ENCODE measurements at places on chromosomes 7 and 10.

DNA sequence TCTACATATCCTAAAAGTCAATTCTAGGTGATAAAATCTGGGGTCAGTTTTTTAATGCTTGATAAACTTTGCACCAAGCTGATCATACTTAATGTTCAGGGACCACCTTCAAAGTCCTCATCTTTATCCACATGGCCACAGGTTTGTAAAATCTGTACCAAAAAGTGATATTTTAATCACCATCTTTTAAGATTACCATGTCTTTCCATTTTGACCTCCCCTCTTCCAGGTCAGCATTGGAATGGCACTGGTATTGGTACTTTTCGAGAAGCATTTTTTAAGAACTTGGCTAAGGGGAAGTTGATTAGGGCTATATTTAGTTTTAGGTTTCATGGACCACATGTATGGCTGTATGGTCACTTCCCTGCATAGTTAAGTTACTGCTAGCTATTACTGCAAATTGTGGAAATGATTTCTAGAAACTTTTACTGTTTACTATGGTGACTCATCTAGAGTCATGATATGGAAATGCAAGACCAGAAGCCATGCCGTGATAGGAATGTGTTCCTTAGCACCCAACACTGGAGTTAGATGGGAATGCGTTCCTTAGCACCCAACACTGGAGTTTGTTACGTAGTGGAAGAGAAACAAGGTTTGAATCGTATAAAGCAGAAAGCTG lies 50.8 kb upstream of the ABLIM1 start:
- DNase-seq: peak; percentile 62

DNA sequence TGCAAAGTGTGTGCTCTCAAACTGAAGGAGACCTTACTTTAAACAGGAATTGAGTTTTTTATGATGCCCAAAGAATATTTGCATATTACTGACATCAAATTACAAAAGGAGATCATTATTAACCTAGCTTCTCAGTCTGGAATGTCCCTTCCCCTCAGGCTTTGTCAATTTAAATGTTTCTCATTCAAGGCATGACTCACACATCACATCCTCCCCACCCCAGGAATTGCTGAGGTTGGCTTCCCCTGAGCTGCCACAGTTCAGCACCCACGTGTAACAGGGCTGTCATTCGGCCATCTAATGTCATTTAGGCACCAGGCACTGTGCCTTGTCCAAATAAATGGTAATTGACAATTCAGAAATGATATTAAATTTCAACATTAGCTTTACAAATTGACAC lies 305.9 kb upstream of the MGMT start:
- peak; percentile 50 for DNase-seq

GRCh38 chr10:110724116-110724921 lies 80.2 kb downstream of the RBM20 start:
- no peak for DNase-seq

DNA sequence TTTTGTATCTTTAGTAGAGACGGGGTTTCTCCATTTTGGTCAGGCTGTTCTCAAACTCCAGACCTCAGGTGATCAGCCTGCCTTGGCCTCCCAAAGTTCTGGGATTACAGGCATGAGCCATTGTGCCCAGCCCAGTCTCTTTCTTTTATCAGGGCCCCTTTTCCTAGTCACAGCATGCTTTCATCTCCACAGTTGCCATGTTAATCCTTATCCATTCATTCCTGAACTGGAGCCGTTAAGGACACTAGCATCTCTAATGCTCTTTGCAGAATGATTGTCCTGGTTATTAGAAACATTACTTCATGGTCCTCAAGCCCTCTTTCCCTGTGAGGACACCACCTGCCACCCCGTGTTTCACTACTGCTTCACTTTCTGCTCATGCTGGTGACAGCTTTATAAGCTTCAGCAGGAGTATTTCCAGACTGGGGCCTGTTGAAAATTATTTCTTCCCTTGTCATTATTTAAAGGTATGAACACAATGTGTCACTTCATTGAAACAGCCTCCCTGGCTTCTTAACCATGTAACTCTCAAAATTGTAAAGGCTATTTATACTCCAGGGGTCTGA lies 313.9 kb downstream of the BMPER start:
- no peak for DNase-seq

DNA sequence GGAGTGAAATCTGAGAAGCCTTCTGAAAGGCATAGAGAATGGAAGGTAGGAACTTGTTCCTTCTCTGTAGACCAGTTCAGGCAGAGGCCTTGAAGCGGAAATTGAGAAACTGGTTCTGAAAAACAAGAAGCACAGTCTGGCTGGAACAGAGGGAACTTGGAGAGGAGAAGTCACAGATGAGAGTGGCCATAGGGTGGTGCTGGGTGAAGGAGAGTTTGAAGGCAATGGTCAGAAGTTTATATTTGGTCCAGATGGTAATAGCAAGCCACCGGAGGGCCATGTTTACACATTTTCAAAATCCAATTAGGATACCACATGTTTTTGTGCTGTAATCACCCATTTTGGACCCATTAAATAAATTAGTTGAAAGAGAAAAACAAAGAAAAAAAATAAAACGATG lies 692.5 kb downstream of the INHBA start:
- no peak for DNase-seq

DNA sequence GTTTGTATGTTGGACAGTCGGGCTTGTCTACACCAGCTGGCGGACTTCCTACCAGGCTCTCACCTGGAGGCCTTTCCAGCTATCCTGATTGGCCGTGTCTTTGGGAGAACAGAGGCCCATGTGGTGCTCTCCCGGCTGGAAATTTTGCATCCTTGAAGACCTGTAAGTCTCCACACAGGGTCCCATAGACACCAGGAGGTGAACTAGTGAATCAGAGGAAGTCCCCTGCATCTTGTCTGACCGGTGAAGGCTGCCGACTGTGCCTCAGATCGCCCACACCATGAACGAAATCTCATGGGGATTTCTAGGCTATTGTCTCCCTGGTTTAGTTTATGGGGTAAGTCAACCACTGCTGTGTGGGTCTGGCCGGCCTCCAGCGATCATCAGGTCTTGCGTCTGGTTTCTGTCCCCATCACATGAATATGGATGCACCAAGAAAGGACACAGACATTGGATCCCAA lies 108.4 kb upstream of the LYZL2 start:
- no peak for DNase-seq

DNA sequence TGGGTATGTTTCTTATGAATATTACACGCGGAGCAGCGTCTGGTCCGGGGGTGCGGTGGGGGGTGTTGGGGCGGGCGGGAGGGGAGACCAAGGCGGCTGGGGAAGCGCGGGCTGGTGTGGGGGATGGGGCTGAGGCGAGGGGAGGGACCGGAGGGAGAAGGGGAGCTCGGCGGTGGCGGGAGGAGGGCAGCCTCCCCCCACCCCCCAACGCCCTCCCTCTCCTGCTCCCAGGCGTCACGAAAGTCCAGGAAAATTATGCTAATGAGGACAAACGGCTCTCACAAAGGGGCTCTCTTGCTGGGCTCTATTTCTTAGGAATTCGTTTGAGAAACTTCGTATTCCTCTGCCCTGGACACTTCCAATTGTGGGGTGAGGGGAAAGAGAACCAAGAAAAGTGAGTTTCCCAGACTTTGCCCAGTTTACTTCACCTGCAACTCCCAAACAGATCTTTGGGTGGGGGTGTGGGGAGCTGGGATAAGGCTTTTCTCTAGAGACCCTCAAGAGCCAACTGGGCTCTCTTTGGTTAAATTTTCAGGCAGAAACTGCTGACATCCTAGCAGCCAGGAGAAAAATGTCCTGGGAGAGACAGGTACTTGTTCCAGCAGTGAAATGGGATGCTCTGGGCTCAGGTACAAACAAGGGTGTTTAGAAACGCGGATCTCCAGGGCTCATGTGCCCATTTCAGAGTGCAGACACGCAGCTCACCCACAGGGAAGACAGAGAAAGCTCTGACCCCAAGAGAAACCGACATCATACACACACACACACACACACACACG lies 11.7 kb upstream of the HOXA2 start:
- DNase-seq: no peak

GRCh38 chr10:122471531-122472177 lies 10.3 kb downstream of the HTRA1 start:
- peak; percentile 53 for DNase-seq

- no peak for DNase-seq
Measured at GRCh38 chr7:140992422-140992821, 22.3 kb downstream of the MRPS33 start.

DNA sequence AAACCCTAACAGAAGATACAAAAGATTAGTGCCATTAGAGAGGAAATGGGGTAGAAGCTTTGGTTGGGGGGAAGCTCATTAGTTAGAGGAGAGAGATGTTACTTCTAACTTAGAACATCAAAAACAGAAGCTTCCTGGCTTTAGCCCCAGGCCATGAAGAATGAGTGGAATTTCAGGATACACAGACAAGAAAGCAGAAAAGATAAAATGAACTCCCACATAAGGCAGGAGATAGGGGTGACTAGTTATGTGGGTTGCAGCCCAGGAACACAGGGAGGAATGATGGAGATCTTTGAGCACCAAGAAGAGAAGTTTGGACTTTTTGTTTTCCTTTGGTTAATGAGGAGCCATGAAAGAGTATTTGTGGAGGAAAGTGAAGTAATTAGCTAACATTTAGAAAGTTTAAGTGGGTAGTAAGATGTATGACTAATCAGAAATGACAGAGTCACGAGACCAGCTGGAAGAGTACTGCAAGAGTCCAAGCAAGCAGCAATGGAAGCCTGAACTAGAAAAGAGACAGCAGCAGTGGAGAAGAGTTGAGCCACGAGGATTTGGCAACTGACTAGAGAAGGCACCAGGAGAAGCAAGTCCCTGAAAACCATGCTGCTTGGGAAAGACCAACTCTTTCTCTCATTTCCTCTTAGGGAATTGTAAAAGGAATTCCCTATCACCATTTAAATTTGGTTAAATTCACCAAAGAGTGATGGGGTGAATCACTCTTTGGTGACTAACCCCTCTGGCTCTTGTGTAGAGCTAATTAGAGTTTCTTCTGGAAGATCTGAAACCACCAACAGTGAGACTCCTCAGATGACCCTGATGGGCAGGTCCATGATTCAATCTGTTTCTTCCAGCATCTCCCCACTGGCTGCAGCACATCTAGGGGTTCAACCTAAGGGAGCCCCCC lies 131.9 kb downstream of the KCNMA1 start:
- peak; percentile 95 for DNase-seq

DNA sequence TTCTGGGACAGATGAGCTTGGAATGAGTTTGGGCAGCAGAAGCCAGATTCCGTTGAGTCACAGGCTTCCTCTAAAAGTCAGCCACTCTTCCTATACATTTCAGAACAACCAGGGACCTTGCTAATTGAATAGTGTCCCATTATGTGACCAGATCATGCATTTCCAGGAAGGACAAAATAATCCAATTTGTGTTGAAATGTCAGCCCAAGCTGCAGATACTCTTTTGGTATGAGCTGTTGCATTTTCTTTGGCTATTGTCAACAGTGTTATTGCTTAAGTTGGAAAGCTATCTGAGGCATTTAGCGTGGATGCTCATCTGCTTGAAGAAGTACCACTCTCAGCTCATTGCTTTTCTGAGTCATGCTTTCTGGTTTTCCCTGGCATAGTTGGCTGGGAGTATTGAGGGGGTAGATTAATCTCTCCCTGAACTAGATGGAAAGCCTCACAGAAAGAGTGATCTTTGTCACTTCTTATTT lies 223.7 kb upstream of the HABP2 start:
- DNase-seq: peak; percentile 38

DNA sequence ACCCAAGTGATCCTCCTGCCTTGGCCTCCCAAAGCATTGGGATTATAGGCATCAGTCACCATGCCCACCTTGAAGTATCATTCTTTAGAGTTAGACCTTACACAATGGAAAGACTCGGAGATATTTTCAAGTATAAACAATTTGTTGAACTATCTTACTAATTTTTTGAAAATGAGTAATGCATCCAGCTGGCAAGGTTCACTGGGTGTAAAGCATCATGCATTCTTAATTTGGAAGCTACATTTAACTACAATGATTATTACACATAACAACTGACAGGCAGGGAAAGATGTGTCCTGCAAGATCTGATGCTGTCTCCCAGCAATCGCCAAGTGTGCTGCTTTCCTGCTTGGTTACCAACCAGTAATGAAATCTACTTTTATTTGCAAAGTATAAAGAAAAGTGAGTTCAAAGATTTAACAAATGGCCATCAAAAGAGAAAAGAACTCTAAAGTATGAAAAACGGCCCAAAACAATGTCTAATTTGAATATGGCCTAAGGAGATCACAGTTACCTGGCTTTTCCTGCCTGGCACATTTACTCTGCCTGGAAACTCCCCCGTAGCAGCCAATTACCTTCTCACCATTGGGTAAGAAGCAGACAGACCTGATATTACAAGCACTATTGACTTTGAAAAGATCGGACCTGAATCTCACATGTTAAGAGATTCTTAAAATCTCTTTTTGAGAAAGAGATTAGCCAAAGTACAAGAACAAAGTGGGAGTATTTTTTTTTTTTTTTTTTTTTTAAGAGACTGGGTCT lies 59.3 kb upstream of the NMT2 start:
- no peak for DNase-seq

DNA sequence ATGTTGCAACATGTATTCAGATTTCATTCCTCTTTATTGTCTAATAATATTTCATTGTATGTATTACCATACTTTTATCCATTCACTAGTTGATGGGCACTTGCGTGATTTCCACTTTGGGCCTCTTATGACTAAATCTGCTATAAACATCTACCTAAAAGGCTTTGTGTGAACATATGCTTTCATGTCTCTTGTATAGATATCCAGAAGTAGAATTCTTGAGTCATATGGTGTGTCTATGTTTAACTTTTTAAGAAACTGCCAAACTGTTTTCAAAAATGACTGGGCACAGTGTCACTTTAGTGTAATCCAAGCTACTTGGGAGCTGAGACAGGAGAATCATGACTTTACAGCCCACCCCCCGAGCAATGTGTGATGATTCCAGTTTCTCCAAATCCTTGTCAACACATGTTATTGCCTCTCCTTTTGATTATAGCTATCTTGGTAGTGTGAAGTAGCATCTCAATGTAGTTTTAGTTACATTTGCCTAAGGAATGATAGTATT lies 618.9 kb upstream of the C7orf33 start:
- no peak for DNase-seq

- no peak for DNase-seq
Measured at GRCh38 chr7:93535616-93536015, 38.9 kb downstream of the CALCR start.

DNA sequence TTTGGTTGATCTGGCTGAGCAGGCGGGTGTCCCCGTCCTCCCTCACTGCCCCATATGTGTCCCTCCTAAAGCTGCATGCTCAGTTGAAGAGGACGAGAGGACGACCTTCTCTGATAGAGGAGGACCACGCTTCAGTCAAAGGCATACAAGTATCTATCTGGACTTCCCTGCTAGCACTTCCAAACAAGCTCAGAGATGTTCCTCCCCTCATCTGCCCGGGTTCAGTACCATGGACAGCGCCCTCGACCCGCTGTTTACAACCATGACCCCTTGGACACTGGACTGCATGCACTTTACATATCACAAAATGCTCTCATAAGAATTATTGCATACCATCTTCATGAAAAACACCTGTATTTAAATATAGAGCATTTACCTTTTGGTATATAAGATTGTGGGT lies 26.9 kb upstream of the TRIM56 start:
- no peak for DNase-seq

DNA sequence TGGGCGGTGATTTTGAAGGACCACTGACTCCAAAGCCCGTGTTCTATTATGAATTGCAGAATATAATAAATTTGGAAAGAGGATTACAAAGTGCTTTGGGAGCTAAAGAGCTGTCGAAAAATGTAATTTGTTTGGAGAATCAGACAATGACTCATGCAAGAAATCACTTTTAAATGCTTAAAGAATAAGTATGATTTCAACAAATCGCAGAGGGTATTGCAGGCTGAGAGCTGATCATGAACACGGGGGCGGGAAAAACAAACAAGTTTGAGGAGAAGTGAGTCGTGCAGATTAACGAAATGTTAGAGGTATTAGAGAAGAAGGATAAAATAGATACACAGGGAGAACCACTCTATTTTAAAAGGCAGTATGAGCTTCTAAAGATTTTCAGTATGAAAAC lies 4.9 kb upstream of the HACD1 start:
- DNase-seq: no peak
